ENCODE measurements at places on chromosomes 3 and 15.

GRCh38 chr3:57752307-57752706, 3.8 kb upstream of the SLMAP start:
- no peak for DNase-seq

DNA sequence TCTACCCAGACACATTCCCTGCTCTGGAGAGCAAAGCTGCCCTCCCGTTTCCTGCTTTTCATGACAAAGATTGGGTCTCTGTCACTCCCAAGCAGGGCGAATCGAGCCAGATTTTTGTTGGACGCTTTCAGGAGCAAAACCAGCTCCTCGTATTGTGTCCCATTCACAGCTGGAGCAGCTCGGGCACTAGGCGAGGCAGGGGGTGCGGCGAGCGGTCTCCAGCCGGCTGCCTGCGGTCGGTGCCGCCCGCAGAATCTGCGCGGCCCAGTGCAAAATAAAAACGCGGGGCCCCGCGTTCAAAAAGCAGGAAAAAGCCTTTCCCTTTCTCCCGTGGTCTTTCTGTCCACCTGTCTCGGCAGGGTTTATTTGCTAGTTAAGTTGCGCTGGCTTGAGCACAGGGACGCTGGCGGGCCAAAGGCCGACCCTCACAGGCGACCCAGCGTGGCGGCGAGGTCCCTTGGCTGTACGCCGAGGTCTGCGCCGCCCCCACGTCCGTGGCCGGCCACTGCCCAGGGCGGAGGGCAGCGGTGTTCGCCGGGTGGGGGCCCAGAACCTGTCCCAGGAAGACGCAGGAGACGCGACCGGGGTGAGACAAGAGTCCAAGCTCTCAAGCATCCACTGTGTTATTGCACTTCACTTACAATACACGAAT, 71.2 kb downstream of the CYP19A1 start:
- no peak for DNase-seq

DNA sequence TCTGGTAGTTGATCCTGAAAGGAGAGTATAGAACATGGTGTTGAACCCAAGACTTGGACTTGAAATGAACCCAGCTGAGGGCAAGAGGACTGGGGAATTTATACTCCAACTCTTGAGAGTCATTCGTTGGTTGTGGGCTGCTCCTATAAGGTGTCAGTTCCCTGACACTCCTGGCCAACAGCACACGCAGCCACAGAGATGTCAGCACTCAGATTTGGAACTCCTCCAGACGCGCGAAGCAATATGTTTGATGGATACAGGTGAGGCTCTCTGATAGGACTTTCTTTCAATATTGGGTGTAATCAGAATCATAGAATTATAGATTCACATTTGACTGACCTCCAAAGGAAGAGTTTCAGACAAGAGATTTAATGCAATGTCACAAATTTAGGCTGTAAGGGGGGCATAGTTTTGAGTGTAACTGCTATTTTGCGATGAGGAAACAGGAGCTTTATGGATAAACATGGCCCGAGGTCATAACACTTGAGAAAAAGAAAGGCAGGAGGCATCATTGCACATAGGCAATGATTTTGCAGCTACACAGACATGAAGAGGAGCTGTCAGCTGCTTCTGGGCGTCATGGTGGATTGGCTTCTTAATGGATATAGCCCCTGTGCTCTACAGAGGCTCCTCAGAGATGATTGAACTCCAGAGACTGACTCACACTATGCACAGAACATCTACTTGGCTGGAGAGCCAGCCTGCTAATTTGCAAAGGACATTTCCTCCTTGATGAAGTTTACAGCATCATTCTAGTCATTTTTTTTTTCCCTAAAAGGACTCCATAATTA, 569.2 kb upstream of the RGMA start:
- DNase-seq = no peak

DNA sequence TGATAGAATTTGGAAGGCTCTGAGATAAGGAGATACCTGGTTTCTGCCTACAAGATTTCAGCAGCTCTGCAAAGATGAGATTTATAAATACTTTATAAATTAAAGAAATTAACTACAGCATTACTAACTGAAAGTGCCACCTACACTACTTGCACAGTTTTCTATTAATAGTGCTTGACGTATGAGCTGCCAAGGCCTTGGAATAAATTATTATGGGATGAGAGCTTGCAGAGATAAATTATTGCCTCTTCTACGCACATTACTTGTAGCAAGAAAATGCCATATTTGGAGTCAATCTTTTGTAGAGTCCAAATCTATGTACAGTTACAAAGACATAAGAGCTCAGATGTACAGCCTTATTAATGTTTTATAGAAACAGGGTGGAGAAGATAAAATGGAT, 89.1 kb downstream of the BCHE start:
- no peak for DNase-seq

GRCh38 chr15:52329987-52330386, 34.4 kb upstream of the MYO5C start:
- no peak for DNase-seq

- DNase-seq = no peak
These were observed 24.7 kb upstream of the SLC41A3 start for GRCh38 chr3:126108676-126109050.

GRCh38 chr3:9765865-9766264, 3.9 kb downstream of the CAMK1 start:
- no peak for DNase-seq

DNA sequence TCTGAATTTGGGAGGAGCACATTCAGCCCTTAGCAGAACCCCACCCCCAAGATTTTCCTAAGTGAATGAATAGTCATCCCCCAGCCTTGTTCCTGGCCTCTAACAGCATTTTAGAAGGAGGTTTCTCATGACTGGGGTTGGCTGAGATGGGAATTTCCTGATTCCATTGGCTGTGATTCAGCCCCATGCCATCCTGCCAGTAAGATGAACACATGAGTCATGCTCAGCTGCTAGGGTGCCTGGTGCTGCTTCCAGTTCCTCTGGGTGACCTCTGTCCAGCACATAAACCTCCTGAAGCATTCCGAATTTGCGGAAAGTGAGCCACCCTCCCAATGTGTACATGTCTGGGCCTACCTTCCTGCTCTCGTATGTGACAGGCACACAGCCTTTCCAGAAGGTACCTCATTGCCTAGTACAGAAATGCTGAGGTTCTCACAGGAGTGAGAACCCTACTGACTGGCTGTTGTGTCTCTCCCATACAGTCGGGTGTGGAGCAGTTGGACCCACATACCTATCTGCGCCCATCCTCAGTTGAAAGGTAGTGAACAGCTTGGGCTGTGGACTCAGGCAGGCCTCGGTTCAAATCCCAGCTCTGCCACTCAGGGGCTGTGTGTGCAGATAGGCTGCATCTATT, 91.7 kb downstream of the APBA2 start:
- DNase-seq = no peak

- DNase-seq = no peak
These were observed 38.6 kb downstream of the CCDC80 start for GRCh38 chr3:112602217-112602838.

DNA sequence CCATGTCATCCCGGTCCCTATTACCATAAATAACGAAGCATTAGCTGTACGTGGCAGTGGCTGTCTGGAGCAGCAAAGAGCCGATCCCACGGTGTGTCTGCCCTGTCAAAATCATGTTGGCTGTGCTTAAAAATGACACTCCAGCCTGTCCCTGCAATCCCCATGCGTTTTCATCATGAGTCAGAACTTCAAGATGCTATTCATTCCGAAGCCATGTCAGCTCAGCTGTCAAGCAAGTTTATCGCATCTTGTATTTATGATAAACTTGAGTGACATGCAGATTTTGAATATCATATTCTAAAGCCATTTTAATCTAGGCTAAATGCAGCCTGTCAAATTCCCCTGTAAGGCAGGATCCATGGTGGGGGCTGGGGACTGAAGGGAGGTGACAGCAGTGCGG, 152.4 kb downstream of the TJP1 start:
- no peak for DNase-seq

DNA sequence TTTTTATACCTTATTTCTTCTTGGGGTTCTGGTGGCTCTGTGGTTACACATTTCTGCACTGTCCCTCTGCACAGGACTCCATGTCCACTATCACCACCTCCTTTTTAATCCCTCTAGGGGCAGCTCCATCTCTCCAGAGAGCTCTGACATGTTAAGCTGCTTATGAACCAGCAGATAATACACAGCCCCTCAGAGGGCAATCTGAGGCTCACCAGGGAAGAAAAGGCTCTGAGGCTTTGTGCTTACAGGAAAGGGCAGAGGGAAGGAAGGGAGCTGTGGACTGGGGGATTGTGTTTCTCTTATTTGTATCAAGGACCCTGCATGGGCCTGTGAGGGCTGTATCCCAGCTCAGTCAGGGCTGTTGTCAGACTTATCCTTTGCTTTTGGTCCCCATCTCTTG, 164.5 kb downstream of the EPHB1 start:
- DNase-seq = no peak

GRCh38 chr3:174251681-174252080, 607.5 kb upstream of the NAALADL2 start:
- DNase-seq = no peak

DNA sequence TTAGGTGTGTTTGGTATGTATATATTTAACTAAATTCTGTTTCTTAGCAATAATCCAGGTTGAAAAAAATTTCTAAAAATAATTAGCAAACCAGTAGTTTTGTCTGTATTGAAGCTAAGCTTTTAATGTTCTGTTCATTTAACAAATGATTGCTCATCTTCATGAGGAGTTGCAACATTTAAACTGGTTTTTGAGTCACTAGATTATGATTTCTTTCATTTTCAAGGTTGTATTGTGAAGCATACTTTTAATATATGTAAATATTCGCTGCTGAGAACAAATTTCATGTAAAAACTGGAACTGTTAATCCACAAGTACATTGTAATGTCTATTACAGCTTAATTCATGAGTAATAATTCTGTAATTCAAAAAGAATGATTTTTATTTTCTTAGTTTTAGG, 192.7 kb downstream of the MBNL1 start:
- no peak for DNase-seq

DNA sequence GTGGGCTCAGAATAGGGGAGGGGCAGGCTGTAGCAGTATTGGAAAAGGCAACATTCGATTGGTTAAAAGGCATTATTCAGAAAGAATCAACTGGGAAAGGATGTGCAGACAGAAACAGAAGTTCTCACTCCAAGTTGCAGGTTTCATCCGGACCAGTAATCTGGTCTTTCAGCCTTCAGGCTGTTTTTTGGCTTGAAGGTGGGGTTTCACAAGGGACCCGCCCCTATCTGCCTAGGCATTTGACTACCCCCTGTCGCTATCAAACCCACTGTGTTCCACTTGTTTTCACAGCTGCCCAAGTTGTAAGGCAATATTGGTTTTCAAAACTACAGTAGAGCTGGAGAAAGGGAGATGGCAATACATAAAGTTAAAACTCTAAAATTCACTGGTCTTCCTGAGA, 96.9 kb downstream of the VPS8 start:
- no peak for DNase-seq

- no peak for DNase-seq
These were observed 76.9 kb downstream of the ETFA start for GRCh38 chr15:76234337-76234889.

DNA sequence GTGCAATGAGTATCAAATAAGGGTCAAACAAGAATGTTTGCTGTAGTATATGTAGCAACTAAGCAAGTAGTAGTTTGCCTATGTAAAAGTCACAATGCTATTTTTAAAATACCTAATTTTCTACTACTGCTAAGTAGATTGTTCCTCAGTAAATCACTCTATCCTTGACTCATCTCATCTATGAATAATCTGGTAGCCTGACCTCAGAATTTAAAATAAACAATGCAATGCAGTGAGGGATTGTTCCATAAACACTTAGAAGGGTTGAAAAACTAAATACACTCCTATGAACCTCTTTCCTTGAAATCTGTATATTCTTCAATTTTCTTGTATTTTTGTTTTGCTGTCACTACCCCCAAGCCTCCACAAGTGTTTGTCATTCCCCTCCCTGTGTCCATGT, 253.3 kb downstream of the TBC1D5 start:
- no peak for DNase-seq

GRCh38 chr3:168051070-168051469, 44.7 kb downstream of the GOLIM4 start:
- no peak for DNase-seq

- DNase-seq = no peak
These were observed 39.3 kb downstream of the DGKG start for GRCh38 chr3:186322761-186323160.

DNA sequence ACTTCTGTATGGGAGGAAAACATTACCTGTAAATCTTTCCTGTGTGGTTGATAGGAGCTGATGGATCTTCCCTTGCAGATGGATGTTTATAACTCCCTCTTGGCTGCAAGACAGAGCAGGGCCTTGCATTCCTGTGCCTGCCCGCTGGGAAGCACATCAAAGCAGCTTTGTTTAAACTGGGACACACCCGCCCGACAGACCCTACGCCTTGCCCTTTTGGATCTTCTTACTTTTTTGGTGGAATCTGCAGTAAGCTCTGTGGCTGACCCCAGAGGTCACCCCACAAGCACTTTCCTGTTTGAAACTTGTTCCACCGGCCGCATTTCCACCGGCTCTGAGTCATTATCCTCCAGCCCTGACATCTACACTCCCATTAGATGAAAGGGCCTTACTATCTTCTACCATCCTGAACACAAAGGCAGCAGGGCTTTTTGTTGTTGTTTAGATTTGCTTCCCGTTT, 244.1 kb upstream of the STT3B start:
- DNase-seq = peak; percentile 9

- no peak for DNase-seq
These were observed 112.7 kb downstream of the TNIK start for GRCh38 chr3:171347301-171348039.

- no peak for DNase-seq
These were observed 57.0 kb downstream of the SUMF1 start for GRCh38 chr3:4409971-4410573.

- DNase-seq = no peak
These were observed 134.7 kb downstream of the LRTM1 start for GRCh38 chr3:54793171-54793570.

DNA sequence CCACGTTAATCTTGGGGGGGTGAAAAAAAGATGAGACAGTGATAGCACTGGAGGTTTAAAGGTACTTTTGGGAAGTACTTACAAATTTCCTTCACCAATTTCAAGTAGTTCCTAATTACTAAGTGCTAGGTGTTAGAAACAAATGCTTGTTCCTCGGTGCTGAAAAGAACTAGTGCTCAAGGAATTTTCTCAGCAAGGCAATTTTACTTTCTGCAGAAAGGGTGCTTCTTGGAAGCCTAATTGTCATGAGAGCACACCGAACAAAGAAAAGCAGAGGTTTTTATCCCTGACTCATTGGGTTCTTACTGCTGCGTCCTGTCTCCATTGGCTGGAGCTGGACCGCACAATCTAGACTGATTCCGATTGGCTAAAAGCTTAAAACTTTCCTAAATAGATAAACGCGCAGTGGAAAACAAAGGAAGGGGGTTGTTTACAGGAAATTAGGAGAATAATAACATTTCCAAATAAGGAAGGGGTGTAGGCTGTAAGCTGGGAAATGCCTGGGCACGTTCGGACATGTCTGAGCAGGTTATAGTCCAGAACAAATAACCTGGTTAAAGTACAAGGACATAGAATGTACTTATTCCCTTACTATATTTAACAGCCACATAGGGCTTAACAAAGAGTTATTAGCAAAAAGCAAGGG, 49.6 kb downstream of the CHD2 start:
- no peak for DNase-seq

DNA sequence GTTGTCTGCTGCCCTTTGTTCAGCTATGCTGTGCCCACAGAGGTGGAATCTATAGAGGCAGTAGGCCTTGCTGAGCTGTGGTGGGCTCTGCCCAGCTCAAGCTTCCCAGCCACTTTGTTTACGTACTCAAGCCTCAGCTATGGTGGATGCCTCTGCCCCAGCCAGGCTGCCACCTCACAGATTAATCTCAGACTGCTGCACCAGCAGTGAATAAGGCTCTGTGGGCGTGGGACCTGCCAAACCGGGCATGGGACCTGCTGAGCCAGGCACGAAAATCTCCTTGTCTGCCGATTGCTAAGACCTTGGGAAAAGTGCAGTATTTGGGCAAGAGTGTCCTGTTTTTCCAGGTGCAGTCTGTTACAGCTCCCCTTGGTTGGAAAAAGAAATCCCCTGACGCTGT, 26.8 kb downstream of the SLITRK3 start:
- DNase-seq = no peak
